Stimulated activated CD8-positive, alpha-beta memory T cell treated with anti-CD3 and anti-CD28 coated beads, Interleukin-15, amount 100 ng/mL, for 1 hour (primary cell): ENCODE measurements at places on chromosomes 5 and 9.
A peak's percentile ranks its signal among the peaks of the same experiment; 100 is the strongest.

DNA sequence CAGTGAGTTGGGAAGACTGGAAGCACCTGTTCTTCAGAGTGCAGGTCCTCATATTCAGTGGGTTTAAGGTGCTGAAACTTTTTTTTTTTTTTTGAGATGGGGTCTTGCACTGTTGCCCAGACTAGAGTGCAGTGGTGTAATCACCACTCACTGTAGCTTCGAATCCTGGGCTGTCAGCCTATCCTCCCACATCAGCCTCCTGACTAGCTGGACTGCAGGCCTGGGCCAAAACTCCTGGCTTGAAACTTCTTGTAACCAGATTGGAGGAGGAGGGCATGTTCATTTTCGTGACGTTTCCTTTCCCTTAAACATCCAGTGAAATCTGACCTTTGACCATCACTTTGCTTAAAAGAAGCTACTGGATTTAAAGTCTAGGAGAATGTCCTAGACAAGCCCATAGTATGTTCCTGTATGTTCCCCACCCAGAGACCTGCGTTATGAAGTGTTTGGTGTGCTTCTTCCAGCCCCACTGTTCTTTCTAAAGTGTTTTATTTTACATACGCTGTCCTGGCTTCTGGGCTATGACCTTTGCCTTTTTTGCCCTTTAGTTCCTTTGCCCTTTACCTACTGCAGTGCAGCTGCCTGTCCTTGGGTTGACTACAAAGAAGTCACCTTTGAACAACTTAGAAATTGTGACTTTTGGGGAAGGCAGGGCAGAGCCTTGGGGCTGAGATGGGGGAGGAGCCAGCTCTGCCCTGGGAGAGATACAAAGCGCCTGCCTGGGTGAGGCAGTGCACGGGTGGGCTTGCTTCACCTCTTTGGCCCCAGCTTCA lies 18.4 kb downstream of the TENT4A start:
- DNase-seq, result no peak

GRCh38 chr9:117466111-117466510 lies 51.3 kb upstream of the ASTN2 start:
- DNase-seq, result no peak

DNA sequence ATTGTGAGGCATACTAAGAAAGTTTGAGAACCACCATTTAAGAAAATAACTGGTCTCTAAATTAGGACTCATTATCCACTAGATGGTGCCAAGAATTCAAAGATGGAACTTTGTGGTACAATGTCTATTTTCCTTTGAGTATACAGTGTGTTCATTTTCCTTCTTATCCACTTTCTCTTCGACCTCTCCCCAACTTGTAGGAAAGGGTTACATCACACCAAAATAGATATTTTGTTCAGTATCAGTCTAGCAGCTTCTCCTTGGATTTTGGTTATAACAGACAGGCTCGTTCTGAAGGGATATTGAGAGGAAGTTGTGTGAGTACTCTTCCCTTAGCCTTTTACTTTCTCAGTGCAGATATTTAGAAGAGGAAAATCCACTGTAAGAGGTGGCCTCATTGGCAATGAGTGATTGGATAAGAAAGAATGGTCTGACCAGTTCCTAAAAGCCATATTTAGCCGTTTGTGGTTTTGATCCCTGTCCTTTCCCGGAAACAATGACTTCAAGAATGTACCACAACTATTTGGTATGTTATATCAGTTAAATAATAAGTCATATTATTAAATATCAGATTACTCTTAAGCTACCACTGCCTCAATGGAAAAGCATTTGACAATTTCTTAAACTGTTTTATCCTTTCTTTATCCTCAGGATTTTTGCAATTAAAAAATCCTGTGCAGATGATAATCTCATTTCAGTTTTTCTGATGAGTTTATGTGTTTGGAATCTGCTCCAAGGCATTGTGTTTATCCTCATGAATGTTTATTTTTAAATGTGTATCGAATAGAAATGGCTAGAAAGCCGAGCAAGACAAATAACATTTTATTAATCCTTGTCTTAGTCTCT lies 69.0 kb upstream of the GRAMD2B start:
- DNase-seq, result no peak

GRCh38 chr9:93929231-93929630 lies 25.9 kb downstream of the BARX1 start:
- no peak for DNase-seq

- DNase-seq, result no peak
Observed at GRCh38 chr5:10502130-10502529, 60.5 kb downstream of the ROPN1L start.

DNA sequence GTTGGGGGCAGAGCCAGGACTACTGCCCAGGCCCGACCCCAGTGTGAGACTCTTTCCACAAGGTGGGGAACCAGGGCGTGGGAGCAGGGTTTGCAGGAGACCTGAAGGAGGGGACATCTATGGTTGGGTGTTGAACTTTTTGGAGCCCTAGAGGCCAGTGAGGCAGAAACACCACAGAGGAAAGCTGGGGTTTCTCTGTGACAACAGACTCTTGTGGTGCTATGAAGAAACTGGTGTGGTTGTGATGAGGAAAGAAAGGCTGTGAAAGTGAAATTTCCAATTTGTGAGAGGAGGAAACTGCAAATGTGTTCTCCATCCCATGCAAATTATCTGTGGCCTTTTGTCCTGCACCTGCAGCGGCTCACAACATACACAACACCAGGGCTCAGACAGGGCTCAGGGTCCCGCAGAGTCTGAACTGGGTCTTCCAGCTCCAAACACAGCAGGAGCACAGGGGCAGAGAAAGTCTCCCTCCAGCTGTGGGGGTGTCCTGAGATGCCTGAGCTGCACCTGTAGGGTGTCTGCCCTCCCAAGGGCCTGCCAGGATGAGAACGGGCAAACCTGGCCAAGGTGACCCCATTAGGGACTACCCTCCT lies 51.4 kb upstream of the GRHPR start:
- DNase-seq, result no peak

GRCh38 chr5:154575546-154576428 lies 97.8 kb upstream of the HAND1 start:
- no peak for DNase-seq

DNA sequence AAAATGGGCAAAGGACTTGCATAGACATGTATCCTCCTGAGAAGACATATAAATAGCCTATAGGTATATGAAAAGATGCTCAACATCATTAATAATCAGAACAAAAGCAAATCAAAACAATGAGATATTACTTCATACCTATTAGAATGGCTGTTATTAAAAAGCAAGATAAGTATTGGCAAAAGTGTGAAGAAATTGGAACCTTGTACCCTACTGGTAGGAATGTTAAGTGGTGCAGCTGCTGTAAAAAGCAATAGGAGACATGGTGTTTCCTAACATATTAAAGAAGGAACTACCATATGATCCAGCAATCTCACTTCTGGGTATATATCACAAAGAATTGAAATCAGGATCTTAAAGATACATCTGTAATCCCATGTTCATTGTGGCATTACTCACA lies 69.8 kb upstream of the PRR16 start:
- DNase-seq, result no peak

GRCh38 chr5:83721953-83722901 lies 1.6 kb upstream of the HAPLN1 start:
- DNase-seq, result no peak

GRCh38 chr9:127588740-127589506 lies 23.2 kb upstream of the STXBP1 start:
- DNase-seq, result no peak

- no peak for DNase-seq
Observed at GRCh38 chr5:53766673-53767072, 206.2 kb downstream of the NDUFS4 start.

- no peak for DNase-seq
Observed at GRCh38 chr5:31682025-31682424, 43.1 kb downstream of the PDZD2 start.

DNA sequence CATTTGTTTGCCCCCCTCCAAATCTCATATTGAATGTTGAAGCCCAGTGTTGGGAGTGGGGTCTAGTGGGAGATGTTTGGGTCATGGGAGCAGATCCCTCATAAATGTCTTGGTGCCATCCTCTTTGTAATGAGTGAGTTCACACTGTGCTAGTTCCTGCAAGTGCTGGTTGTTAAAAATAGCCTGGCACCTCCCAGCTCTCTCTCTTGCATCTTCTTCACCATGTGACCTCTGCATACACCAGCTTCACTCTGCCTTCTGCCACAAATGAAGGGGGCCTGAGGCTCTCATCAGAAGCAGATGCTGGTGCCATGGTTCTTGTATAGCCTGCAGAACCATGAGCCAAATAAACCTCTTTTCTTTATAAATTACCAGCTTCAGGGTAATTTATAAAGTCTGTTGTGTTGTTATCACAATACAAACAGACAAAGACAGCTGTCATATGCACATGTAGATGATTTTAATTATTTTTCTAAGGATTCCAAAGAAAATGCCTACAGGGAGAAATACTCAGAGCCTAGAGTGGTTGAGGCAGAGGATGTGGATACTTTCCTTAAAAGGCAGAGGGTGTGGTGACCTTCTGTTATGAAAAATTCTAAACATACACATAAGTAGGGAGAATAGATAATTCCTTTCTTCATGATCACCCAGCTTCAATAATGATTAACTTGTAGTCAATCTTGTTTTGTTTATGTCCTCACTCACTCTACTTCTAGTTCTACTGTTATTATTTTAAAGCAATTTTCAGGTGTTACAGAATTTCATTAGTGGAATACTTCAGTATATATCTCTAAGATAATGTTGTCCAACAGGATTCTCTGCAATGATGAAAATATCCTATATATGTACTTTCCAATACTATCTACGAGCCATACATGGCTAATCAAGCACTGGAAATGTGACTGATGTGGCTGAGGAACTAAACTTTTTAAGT lies 75.1 kb upstream of the RANBP6 start:
- no peak for DNase-seq

- no peak for DNase-seq
Observed at GRCh38 chr5:15285901-15286583, 213.9 kb upstream of the FBXL7 start.

GRCh38 chr9:89597711-89598362 lies 7.0 kb upstream of the GADD45G start:
- no peak for DNase-seq

- no peak for DNase-seq
Observed at GRCh38 chr5:14155075-14155474, 11.9 kb downstream of the TRIO start.

- no peak for DNase-seq
Observed at GRCh38 chr9:125400725-125401716, 139.4 kb downstream of the GAPVD1 start.

DNA sequence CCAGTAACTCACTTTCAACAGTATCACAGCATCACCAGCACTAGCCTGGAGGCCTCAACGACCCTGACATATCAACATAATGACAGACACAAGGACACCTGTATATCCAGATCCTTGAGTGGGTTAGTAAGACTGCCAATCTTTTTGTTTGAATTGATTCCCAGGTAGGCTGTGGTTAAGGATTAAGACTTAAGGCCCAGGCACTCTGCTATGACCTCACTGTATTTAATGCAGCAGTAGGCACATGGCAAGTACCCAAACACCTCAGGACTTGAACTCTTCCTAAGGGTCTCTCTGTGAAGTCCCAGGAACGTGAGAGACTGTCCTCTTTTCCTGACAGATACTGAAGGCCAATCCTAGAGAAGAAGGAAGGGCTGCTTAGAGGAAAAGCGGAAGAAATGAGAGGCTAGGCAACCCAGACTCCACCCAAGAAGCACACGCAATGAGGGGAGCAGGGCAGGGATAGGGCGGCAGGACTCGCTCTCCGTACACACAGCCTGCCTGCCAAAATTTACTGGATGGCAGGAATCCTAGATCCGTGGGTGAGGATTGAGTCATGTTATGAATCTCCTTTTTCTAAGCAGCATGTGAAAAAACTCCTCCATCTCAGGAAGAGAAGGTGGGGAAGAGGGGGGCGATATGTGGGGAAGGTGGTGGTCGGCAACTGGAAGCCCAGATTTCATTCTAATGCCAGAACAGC lies 93.4 kb downstream of the SIL1 start:
- DNase-seq, result no peak

DNA sequence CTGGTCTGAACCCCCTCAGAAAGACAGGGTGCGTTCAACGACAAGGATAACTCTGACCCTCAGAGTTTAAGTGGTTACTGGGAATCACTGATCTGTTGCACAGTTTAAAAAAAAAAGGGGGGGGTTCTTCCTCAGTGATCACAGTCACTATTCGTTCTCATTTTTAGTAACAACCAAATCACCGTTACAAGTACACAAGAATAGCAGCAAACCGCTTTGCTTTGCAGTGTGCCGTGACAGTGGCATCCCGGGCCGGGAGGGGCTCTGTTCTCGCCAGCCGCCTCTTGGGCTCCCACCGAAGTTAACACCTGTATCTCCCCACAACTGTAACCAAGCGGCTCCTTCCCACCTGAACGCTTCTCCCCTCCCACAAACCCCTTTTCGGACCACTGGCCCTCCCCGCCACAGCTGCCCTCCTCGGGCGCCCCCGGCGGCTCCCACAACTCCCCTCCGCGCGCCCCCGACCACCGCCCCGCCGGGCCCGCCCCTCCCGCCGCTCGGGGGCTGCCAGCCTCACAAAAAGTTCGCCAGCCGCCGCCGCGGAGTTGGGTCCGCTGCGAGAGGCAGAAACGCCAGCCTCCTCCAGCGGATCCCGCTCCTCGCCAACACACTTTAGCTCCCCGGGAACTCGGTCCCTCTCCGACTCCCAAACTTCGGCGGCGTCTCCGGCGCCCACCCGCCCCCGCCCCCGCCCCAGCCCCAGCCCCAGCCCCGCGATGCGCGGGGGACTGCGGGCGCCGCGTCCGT lies 1.2 kb downstream of the SSBP2 start:
- peak; percentile 15 for DNase-seq

- DNase-seq, result no peak
Observed at GRCh38 chr9:16043756-16044578, 491.1 kb downstream of the CCDC171 start.

DNA sequence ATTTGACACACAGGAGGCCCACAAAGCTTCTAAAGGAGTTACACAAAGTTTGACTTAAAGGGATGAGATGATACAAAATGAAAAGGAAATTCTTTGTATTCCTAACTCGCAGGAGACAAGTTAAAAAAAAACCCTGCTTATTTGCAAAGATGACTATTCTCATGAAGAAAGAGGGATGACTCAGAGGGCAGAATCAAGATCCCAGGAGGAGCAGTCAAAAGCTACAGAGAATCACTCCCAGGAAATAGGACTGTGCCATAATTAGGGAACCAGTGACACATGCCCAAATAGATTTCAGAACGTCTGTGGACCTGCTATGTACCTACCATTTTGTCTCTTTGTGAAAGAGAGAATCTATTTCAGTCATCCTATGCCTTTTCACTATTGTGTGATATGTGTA lies 103.5 kb upstream of the ARRDC3 start:
- DNase-seq, result no peak
